ENCODE measurements at places on chromosomes 2 and 18. TPM values are rescaled to one million over a fixed set of nuclear protein-coding genes. Genes with fewer than 3 reads are reported as not detected.

- no peak for DNase-seq
These were observed 180.8 kb upstream of the RAB6C start for GRCh38 chr2:129798626-129799025.

The CCDC74B gene
- total RNA-seq, result 6.0 TPM

The LCLAT1 gene
- total RNA-seq, result 19.1 TPM

GRCh38 chr18:69628774-69629359 lies 228.2 kb downstream of the DOK6 start:
- no peak for DNase-seq

DNA sequence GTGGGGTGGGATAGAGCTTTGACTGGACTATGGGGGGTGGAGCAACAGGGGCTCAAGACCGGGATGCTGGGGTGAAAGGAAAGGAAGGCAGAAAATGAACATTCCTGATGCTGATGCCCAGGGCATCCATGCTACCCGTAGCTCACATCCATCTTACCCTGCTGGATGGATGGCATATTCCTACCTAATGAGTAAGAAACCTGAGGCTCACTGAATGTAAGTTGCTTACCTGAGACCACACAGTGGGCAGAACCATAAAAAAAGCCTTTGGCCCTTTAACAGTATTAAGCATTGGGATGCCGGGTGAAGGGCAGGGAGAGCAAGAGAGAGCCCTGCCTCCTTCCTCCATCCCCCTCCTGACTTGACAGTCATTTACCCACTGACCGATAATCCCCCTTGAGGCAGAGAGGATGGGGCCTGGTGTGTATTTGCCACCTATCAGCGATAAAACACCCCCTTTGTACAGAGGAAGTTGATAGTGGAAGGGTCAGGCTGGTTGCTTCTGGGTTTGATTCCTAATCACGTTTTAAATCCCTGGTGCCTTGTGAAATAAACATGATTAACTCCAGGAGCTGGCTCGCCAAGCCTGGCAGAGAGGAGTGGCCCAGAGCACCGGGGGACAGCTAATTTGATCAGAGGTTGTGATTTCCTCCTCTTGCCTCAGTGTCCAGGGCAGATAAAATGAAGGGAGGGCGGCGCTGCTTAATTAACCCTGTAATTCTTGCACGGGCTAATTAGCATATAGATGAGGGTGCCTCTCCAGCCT lies 105.9 kb upstream of the HS6ST1 start:
- DNase-seq, result no peak

The SPDYA gene
- total RNA-seq, result 2.7 TPM

The SEMA4C gene
- 51.0 TPM for total RNA-seq

The RAB6C gene
- total RNA-seq, result 1.2 TPM

DNA sequence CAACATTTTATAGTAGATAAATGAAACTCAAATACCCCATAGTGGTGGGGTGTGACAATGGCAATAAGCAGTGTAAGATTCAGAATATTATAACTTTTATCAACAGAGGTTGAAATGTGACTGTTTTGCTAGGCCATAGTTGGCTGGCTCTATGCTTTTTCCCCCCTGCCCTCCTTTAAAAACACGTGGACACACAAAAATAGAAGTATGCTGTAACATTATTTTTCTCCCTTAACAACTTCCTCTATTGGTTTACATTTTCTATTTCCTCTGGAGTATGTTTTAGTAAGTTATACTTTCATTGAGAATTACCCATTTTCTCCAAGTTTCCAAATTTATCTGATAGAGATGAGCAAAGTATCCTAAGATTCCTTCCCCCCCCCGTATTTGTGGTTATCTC lies 31.1 kb downstream of the NDUFAF7 start:
- no peak for DNase-seq

GRCh38 chr18:74255131-74255616 lies 36.6 kb downstream of the CYB5A start:
- no peak for DNase-seq
